ENCODE measurements at places on chromosomes 7 and 10.

DNA sequence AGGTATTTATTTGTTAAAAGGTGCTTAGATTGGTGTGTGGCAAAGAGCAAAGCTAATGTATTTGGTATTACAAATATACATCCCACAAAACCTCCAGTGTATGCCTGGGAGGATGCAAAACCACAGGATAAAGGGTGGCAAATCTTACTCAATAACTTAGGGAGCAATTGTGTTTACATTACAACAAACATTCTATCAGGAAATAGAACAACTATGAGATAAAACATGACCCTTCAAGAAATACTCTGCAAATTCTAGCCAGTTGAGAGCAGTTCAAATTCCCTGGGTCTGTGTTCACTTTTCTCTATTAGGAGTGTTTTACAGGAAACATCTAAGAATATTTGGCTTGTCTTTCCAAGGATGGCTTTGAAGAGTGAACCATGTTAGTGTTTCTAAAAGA lies 64.9 kb downstream of the CUL1 start:
- no peak for DNase-seq

DNA sequence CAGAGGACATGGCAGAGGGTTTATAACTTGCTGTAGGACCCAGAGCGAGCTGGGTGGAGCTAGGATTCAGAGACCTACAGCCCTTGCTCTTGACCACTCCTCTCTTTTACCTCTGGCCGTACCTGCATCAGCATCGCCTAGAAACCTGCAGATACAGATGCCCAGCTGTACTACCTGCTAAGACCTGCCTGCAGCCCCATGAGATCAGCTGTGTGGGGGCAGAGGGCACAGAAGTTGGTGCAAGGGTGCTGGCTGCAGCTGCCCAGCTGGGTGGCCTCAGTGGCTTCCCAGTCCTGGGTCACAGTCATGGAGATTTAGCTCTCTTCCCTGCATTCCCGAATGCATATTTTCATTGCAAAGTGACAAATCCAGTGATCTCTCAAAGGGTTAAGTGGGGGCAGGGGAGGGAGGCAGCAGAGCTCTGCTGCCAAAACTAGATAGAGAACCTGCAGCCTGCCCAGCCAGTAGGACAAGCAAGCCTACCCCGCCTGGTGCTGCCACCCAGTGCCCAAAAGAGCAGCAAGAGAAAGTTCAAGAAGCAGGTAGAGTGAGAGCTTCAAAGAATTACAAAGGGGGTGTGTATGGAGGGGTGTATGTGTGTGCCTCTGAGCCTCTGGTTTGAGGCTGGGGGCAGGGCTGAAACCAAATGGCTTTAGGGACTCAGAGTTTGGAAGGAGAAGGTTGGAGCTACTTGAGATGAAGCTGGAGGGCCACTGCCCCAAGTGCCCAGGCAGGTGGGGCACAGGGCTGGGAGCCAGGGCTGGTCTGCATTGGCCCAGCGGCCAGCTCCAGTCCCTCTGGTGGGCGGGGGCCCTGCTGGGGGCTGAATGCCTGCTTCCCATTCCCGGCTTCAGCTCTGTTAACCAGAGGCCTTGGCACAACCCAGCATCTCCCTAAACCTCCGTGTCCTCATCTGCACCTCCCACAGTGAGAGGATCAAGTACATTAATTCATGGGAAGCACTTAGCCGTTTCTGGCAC lies 6.9 kb downstream of the FAM241B start:
- no peak for DNase-seq

- no peak for DNase-seq
These were observed 39.4 kb downstream of the CSGALNACT2 start for GRCh38 chr10:43177595-43177994.

- no peak for DNase-seq
These were observed 118.7 kb upstream of the SEC61G start for GRCh38 chr7:54877683-54878082.

DNA sequence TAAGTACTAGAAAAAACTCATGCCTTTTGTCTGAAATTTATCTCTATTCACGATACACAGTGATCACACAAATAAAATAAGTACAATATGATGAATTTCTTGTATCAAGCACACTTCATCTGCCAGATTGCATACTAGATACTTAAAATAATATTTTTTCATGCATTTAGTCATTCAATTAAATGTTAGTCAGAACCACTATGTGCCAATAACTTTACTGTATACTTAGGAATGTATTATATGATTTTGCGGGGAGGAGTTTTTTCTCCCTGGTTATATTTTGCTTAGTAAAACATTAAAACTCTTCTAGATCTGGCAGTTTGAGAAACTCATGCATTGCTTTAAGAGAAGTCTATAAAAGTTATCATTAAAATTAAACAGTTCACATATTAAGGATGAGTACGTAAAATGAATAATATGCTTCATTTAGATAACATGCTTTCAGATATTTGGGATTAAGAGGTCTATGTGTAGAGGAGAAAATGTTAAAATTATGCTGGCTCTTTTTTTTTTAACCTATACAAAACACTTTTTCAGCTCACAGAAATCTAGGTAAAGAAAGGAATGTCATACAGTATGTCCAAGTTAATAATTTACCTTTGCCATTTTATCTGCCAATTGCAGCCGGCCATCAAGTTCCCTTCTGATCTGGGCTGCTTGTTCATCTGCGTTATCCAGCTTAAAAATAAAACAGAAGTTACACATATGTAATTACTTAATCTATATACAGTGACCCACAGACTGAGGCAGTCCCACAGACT lies 70.1 kb downstream of the RNF133 start:
- no peak for DNase-seq

- no peak for DNase-seq
These were observed 2.3 kb upstream of the SMIM30 start for GRCh38 chr7:113120647-113121046.
